ENCODE measurements at places on chromosomes 16 and 17.

- DNase-seq: no peak
Observed at GRCh38 chr16:3529175-3529574, 28.4 kb downstream of the CLUAP1 start.

DNA sequence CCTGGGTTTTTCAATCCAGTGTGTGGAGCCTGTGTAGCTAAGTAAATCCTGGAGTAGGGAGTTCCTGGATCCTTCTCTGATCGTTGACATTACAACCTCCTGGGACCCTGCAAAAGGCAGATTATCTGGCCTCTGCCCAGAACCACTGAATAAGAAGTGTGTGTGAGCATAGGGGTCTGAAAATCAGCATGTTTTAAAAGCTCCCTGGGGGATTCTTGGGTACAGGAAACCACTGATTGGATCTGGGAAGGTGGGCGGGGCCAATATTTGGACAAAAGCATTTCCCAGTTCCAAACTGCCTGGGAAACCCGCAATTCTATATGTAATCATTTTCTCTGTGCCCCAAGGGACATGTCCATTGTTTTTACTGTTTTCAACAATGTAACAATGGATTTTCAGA lies 27.2 kb upstream of the BEAN1 start:
- no peak for DNase-seq

DNA sequence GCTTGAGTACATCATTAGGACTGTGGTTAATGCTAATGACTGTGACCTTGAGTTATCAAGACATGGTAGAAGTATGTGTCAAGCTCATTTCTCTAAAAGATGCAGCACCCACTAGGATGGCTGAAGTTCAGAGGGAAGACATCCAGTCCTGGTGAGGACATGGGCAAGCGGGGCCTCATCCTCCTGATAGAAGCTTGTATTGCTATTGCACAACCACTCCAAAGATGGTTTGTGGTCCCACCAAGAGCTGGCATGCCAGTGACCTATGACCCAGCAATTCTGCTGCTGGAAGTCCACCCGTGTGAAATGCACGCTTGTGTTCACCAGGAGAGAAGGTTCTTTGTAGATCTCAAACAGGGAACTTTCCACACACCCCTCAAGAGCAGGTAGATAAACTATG lies 14.2 kb downstream of the SOX8 start:
- no peak for DNase-seq

- DNase-seq: no peak
Observed at GRCh38 chr17:46944931-46945330, 22.0 kb downstream of the GOSR2 start.

- DNase-seq: no peak
Observed at GRCh38 chr17:27237890-27238289, 56.0 kb upstream of the WSB1 start.

DNA sequence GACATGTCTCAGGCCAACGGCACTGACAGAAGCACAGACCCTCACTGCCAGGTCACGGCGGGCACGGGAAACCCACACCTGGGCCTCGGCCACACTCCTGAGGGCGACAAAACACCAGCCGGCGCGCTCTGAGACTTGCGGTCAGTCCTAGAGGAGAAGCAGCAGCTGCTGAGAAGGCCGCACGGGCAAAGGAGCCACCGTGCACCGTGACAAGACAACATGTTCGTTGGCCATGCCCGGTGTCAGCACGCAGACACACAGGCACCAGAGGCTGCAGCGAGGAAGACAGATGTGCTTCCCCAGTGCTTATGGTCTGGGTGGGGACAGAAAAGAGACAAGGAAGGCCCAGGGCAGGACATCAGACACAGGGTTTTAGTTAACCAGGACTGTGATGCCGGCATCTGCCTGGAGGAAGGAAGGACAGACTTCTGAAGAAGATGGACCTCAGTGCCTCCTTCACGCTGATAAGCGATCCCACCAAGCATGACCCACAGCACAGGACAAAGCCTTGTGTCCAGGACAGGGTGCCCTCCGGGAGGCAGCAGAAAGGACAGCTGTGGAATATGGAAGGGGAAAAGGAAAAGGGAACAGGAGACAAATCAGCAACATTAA lies 84.0 kb downstream of the ANKRD11 start:
- DNase-seq: no peak

DNA sequence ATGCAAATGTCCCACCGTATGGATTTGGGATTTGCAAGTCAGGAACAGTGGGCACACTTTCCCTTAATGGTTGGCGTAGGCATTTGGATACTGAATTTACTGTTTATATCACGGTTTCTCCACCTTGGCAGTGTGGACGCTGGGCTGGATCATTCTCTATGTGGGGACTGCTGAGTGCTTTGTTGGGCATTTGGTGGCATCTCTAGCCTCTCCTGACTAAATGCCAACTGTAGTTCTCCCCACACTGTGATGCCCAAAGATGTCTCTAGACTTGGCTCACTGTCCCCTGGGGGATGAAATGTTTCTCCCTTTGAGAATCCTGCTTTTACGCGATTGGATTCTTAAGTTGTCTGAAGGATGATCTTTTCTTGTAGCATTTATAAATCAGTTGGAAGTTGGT lies 49.0 kb downstream of the RBFOX1 start:
- no peak for DNase-seq

GRCh38 chr17:225551-225950 lies 44.1 kb upstream of the DOC2B start:
- no peak for DNase-seq

DNA sequence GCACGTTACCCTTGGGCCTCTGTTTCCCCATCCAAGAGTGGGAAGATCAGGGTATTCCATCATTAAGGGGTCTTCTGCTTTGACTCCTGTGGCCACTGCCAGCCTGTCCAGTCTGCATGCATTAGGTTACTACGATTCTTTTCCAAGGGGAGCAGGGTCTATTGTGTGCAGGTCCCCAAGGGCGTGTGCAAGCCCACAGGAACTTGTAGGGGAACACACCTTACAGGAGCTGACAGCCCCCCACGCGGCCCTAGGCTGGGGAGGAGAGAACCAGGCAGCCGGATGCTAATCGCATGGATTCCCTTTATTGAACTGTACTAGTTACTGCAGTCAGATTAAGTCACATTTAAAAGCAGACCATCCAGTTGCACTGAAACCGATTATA lies 116.7 kb downstream of the C16orf78 start:
- no peak for DNase-seq

GRCh38 chr17:55898195-55898594 lies 147.3 kb downstream of the PCTP start:
- no peak for DNase-seq

DNA sequence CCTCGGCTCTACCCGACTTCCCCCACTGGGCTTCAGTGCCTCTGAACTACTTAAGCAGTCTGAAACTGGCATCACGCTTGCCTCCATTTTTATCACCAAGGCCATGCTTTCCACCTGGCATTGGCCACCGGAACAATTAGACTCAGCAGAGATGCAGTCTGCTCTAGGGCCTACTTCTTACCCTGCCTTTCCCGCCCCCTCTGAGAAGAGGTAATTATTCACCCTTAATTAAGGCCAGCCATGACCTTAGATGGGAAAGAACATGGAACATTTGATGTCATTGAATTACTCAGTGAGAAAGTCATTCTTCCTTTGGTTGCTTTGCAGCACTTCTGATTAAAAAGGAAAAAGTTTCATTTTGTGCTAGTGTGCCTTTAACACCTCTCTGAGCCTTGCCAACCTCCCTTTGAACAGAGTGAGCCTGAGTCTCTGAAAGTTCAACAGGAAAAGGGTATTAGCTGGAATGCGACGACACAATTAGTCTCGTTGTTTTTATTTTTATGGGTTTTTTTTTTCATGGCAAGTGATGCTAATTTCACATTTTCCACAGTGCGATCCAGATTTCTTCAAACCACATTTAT lies 60.9 kb upstream of the TNRC6A start:
- no peak for DNase-seq

DNA sequence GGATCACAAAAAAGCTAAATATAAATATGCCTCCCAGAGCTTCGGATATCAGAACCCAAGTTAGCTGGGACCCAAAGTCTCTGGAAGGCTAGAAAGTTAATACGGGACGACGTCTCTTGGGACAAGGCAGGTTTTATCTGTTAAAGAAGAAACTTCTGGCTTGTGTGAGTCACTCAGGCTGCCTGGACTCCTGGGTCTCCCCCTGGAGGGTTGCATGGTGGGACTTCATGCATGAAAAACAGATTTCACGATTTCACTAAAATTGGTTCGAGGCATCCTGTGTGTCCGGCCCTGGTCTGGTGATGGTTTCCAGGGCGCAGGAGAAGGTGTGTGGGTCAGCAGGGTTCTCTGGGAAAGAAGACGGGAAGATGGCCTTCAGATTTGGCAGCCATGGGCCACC lies 47.0 kb downstream of the COX4I1 start:
- DNase-seq: no peak

GRCh38 chr16:20799599-20799998 lies 6.7 kb downstream of the ERI2 start:
- DNase-seq: no peak

DNA sequence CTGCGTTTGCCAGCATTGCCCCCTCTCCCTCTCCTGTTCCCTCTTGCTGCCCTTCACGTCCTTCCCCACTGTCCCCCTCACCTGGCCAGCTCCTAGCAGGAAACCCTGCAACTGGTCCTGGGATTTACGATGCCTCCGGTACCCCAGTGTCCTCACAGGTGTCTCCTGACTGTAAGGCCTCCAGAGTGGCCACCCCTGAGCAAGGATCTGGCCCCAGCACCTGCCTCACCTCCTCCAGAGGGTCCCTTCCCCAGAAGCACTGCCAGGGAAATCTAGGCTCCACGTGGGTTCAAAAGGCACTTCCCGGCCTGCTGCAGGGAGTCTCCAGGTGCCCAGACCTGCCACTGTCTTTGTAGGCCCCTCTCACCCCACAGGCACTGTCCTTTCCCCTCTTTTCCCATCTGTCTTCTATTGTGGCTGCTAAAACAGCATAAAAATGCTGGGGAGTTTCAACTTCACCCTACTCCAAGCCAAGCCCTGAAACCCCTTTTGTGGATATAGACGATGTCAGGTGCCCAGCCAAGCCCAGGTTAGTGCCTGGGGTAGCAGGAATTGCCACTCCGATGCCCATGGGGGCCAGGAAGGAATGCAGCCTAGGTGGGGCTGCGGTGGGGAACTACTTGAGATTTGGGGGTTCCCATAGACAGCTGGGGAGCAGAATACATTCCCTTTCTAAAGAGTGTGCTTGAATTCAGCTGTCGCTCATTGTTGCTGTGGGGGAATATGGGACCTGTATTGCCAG lies 25.7 kb downstream of the RAB11FIP4 start:
- no peak for DNase-seq

- DNase-seq: no peak
Observed at GRCh38 chr16:8962393-8963009, 1.2 kb downstream of the USP7 start.

DNA sequence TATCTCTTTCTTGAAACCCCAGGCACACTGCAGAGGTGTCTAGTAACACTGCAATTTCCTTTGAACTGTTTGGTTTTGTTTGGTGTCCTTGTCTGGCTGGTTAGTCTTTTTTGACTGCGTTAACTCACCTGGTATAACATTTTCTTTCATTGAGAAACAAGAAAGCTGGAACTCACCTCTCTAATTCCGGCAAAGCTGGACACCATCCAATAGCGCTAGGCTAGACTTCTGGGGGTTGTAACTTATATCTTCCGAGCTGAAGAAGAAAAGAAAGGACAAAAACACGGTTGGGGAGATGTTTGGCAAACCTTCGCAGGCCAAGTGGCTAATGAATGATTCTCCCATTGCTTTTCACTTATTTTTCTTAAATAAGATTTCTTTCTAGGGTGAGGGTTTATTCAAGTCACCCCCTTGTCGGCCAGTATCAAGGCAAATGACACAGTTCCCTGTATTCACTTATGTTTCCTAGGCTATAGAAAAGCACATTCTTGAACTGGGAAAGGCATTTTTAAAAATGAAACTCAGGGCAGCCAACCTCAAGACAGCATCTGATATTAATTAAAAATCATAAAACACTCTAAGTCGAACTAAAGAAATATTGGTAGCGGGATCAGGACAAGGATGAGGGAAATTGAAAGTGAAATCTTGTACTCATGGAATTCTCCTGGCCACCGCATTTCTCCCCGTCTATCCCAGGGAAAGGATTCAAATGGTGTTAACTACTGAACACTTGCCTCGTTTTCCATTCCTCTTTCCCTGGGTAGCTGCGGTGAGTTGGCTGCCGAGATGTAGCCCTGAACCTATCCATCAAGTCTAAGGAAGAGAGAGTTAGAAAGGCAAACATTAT lies 95.9 kb upstream of the ZFHX3 start:
- no peak for DNase-seq
